GM12878 (cell line): ENCODE measurements at places on chromosomes 1 and 21. TPM values are rescaled to one million over a fixed set of nuclear protein-coding genes. Genes with fewer than 3 reads are reported as not detected.

The SYNC gene
- not detected in 2 replicates for total RNA-seq

The ZNF436 gene
- total RNA-seq = 3.1 and 3.2 TPM in 2 replicates

GRCh38 chr1:151472856-151473731 is 13.8 kb upstream of the POGZ start:
- peak overlapping the region; percentile 37 for H3K27ac ChIP-seq
- H3K4me1 ChIP-seq = peaks cover 18% of the 10 kb centered on the region
- H3K4me3 ChIP-seq = peak overlapping the region; percentile 65
- no peak for DNase-seq
- H3K27me3 ChIP-seq = no peaks in the 10 kb centered on the region

DNA sequence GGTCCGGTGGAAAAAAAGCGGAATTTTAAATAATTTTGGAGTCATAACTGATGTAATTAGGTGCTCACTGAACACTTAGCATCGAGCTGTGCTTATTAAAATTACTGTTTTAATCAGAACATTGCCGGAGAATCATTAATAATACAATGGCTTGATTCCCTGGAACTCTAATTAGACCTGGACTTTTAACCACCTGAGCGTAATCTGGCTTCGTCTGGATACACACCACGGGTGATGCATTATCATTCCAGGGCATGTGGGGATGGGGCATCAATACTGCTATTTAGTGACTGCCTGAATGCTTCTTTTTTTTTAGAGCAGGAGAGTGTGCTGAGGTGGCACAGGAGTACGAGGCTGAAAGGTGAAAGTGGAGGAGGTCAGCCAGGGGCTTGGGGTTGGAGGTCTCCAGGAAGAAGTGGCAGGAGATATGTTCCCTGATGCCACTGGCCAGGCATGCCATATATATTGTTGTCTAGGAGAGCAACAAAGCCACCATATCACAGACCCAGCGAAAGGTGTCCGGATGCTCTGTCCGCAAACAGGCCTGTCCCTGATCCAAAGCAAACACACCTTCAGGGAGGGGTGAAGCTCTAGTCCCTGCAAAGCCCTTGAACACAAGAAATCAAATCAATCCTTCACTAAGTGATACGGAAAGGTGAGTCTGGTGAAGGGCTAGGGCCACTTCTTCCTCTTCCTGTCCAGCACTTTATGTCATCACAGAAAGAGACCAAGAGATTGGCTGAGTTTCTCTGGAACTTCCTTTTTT is 125.2 kb downstream of the PLXNA2 start:
- no peak overlapping the region for H3K27ac ChIP-seq
- H3K27me3 ChIP-seq = no peaks in the 10 kb centered on the region; the same call in 1 of the 2 replicates
- DNase-seq = no peak
- no peak overlapping the region for H3K4me3 ChIP-seq
- H3K36me3 ChIP-seq = no peaks in the 10 kb centered on the region

- no peak for DNase-seq
- H3K4me3 ChIP-seq = no peak overlapping the region
- no peaks in the 10 kb centered on the region for H3K4me1 ChIP-seq
- no peaks in the 10 kb centered on the region for H3K36me3 ChIP-seq
Observed at GRCh38 chr21:32411350-32412161, 950 bp upstream of the EVA1C start.

DNA sequence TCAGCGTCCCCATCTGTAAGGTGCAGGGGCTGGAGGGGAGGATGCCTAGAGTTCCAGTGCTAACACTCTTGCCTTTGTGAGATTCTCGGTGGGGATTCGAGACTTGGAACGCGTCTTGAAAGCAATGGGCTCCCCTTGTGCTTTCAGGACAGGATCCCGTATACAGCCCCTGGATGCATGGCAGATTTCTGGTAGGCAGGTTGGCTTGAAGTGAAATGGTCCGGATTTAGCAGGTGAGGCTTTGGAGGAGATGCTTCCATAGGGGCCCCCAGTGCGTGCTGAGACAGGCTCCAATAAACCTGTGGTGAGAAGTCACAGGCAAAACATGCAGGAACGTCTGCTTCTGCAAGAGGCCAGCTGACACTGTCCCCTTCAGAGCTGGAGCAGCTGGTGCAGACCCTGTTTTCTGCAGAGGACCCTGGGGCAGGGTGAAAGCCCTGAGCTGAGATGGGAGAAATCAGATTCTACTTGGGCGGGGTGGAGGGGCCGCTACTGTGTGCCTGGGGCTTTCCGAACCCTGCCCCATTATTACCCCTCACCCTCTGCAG is 270.4 kb downstream of the PTPRU start:
- H3K36me3 ChIP-seq = no peaks in the 10 kb centered on the region
- peaks cover 3% of the 10 kb centered on the region; the same call in 1 of the 2 replicates for H3K27me3 ChIP-seq
- H3K4me1 ChIP-seq = no peaks in the 10 kb centered on the region
- DNase-seq = no peak
- H3K27ac ChIP-seq = no peak overlapping the region

- no peak overlapping the region for H3K27ac ChIP-seq
- peaks cover 31% of the 10 kb centered on the region for H3K36me3 ChIP-seq
- no peak for DNase-seq
- no peaks in the 10 kb centered on the region for H3K27me3 ChIP-seq
- H3K4me1 ChIP-seq = no peaks in the 10 kb centered on the region
Observed at GRCh38 chr1:29145739-29146437, 22.2 kb upstream of the TMEM200B start.

GRCh38 chr1:193438312-193438711 is 251.9 kb upstream of the B3GALT2 start:
- H3K27me3 ChIP-seq = no peaks in the 10 kb centered on the region; the same call in 1 of the 2 replicates
- H3K4me1 ChIP-seq = peaks cover 13% of the 10 kb centered on the region
- no peak for DNase-seq
- no peaks in the 10 kb centered on the region for H3K36me3 ChIP-seq
- H3K4me3 ChIP-seq = no peak overlapping the region
